ENCODE measurements at places on chromosomes 5 and 9.
A peak's percentile ranks its signal among the peaks of the same experiment; 100 is the strongest.

- no peak for DNase-seq
Observed at GRCh38 chr5:96844481-96844990, 31.8 kb upstream of the ERAP2 start.

- DNase-seq, result peak; percentile 52
Observed at GRCh38 chr9:130172161-130172857, at the start of gene NCS1. Gene NCS1, plus strand, starts transcription at chr9:130172404. Its CDS starts 260 bp downstream, at chr9:130172664.

DNA sequence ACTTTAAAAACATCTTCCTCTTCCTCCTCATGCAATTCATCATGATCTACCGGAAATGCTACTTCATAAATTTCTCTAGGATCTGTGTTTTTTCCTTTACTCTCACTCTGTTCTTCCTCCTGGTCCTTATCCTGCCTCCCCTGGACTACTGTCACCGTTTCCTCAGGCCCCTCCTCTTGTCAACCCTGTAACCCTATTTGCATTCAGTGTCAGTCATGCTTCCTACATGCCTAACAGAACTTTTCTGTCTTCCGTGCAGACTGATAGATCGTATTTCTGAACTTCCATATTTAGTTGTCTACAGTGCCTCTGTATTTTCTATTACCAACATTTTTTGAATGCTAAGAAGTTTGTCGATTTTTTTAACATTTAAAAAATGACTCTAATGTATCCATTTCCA is 27.3 kb downstream of the HTR4 start:
- DNase-seq, result no peak

- DNase-seq, result no peak
Observed at GRCh38 chr5:95424526-95424925, 33.4 kb downstream of the FAM81B start.

- DNase-seq, result no peak
Observed at GRCh38 chr9:83138422-83139135, 75.6 kb upstream of the RASEF start.
